ENCODE measurements at places on chromosomes 12 and 14.

- DNase-seq = no peak
These were observed 384 bp upstream of the SMUG1 start for GRCh38 chr12:54189198-54189539.

DNA sequence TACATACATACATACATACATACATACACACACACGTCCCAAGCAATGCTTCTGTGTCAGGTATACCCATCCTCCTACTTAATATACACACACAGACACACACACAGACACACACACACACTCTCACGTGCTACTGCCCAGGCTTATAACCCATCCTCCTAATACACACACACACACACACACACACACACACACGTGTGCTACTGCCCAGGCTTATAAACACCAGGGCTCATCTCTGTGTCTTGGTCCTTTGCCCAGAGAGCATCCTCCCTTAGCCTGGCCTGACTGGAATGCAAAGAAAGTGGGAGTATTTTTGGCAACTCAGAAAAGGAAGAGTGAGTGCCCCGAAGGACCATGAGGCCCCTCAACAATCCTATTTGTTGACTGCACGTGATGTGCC is 129.0 kb downstream of the RBM19 start:
- no peak for DNase-seq

DNA sequence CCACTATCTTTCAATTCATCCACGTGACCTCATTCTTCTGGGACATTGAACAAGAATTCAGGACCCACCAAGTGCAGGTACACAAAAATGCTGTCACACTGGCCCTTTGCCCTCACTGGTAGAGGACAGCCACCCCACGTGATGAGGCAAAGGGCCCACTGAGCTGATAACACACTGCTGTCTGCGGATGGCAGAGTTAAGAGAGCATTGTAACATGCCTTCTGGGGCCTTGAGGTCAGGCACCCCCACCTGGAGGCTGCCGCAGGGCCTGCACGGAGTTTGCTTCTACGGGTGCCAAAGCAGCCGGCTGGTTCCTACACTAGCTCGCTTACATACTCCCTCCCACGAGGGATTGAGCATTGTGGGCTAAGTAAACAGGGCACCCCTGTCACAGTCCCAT is 101.0 kb downstream of the LRIG3 start:
- DNase-seq = no peak

DNA sequence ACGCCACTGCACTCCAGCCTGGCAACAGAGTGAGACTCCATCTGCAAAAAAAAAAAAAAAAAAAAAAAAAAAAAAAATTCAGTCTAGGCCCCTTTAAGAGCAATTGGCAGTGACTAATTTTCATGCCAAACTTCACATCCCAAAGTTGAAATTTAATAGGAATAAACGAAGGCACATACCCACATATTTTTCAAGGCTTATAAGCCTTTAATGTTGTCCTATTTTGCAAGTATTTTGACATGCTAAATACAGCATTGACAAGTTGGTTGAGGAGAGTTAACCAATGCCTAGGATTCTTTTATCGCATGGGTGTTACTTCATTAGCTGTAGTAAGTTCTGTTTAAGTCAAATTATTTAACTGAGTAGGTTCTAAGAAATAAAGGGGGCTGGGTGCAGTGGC is 23.5 kb upstream of the HIP1R start:
- no peak for DNase-seq

GRCh38 chr14:24263848-24264247 is 871 bp upstream of the TGM1 start:
- DNase-seq = no peak

DNA sequence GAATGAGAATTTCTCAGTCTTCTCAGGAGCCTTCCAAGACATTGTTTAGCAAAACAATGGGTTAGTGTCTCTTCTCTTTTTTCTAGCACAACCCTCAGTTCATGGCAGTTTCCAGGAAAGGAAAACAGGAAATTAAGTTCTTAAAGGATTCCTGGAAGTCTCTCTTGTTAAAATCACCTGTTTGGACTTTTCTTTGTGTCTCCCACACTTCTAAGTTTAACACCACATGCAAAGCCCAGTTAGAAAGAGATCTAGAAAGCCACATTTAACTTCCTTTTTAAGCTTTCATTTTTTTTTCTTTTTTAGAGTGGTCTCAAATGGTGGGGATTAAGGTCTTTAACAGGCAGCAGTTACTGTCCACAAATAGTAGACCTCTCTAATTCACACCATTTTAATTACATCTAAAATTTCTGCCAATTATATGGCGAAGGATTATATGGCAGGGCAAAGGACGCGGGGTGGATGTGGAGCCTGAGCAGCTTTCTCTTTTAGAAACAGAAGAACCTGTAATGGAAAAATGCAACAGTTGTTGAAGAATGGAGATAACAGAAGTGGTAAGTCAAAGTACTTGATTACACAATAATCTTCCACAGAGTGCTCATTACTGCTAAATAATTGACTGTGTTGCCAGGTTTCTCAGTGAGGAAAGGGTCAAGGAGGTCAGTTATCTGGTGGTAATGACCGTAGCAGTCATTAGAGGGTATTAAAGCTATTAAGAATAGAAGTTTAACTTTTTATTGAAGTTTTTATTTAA is 298.6 kb downstream of the AKAP6 start:
- DNase-seq = no peak

DNA sequence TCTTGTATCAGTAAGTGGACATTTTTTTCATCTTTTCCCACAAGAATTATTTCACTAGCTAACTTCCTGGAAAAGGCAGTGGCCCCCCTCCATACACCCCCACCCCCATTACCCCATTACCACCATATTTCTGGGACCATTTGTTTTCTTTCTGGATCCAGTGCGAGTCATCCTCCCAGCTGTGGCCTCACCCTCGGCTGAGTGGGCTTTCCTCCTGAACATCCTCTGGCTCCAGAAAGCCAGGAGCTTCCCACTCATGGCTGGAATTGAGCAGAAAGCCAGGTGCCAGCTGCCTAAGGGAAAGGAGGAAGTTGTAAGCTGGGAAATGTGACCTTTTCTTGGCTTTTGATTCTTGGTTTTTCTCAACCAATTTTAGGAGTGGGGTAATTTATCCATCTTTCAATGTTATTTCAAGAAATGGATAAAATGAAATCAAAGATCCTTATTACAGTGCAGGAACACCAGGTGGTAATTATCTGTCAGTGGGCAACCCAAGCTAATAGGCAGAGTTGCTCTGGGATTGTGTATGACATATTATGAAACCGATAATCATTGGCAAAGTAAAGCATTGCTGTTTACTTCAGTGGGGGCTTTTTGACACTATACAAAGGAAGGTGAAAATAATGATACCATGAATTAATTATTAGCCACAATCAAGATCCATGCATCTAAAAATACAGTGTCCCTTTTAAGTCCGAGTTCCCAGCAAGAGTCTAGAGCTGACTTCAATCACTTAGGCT is 124.6 kb downstream of the KICS2 start:
- DNase-seq = no peak

- no peak for DNase-seq
These were observed 106.2 kb upstream of the LGR5 start for GRCh38 chr12:71333418-71333817.

DNA sequence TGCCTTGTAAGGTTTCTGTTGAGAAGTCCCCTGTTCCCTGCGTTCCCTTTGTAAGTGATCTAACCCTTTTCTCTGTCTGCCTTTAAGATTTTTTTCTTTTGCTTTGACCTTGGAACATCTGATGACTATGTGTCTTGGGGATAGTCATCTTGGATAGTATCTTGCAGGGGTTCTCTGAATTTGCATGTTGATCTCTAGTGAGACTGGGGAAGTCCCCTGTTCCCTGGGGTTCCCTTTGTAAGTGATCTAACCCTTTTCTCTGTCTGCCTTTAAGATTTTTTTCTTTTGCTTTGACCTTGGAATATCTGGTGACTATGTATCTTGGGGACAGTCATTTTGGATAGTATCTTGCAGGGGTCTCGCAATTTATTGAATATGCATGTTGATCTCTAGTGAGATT is 38.2 kb upstream of the TMX1 start:
- DNase-seq = no peak

DNA sequence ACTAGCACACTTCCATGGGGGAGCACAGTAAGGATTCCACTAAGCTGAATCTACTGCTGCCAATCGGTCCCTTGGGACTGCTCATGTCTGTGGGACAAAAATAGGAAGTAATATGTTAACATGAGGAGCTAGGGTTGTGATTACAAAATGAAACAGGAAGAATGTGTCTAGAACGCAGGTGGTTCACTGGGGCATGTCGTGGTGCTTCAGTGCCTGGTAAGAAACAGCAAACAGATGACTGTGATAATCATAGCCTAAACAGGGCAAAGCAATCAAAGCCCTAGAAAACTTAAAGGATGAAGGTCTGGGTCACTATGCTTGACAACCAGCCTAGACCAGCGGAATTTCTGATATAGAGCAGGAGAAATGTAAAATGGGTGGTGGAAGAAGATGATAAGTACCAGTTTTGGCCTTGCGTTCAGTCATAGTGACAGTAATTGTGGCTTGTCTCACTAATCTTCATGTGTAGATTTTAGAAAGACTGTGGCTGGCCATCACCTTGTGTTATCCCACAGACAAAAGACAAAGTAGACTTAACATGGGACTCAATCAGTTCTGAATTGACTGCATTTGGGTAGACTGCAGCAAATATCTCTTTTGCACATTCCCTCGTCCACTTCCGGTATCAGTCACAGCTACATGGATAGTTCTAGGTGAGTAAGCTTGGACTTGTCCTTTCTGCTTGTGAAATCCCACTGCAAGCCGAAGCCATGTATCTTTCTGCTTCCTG is 51.4 kb downstream of the WASHC3 start:
- DNase-seq = no peak

GRCh38 chr14:89750908-89751392 is 203.6 kb downstream of the EFCAB11 start:
- no peak for DNase-seq

- no peak for DNase-seq
These were observed 189.3 kb upstream of the G2E3 start for GRCh38 chr14:30369502-30370180.

DNA sequence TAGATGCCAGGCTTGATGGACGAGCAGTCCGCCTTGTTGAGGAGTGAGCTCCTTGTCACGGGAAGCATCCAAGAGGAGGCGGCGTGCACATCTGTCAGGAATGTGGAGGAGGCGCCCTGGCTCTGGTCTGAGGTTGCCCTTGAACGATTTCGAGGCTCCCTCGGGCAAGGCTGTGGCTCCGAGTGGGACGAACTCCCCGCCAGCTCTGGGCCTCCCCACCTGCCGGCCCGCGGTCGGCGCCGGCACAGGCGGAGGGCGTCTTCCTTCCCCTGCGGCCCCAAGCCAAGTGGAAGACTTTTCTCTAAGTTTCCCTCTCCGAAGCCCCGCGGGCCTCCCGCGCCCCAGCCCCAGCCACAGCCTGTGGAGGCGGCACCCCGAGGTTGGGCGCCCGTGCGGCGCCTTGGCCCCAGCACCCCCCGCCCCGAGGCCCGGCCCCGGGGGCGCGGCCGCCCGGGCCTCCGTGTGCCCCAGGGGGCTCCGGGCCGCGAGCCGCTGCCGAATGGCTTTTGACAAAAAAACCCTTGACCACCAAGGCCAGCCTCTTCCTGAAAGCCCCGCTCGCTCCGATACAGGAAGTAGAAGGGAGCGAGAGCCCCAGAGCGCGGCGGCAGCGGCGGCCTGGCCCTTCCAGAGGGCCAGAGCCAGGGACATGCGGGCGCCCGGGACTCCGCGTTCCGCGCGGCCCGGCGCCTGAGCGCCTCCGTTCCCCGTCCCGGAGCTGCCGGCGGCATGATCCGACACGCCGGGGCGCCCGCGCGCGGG is at the start of gene RIN3:
TSS of gene RIN3 (plus strand) at position 578 of the 762 bp plus-strand sequence. CDS start at position 730, 152 bp downstream.
- DNase-seq = no peak

- no peak for DNase-seq
These were observed 25.5 kb upstream of the DTX1 start for GRCh38 chr12:113030875-113031525.

DNA sequence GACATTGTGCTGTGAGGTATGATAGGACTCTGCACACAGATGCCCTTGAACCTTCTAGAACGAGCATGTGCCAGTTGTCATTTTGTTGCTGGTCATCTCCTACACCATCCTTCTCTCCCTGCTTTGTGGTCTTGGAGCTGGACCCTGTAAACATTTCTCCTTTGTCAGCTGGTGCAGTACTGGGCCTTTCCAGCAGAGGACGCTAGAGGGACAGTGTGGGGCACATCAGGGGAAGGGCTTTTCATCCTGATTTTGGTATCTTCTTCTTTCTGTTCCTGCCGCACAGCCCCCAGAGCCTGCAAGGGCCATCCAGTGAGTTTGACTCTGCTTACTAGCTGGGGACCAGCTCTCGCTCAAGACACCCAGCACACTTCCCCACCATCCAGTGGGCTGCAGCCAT is 484.6 kb downstream of the AACS start:
- DNase-seq = no peak

DNA sequence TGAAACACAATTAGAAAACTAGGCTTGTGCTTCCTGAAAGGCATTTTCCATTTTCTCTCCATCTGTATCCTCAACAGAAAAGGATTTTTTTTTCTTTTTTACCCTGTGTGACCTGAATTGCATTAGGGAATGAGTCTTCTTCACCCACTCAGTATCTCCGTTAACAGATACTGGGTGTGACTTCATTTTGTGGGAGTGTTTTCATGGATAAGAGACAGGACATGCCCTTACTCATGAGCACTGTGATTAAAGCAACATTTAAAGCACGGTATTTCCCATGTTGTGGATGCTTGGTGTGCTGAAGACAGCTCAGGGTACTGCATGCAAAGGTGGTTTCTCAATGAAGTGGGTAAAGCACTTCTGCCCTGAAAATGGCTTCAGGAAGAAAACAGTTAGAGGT is 1397.3 kb upstream of the TMEM132C start:
- no peak for DNase-seq

DNA sequence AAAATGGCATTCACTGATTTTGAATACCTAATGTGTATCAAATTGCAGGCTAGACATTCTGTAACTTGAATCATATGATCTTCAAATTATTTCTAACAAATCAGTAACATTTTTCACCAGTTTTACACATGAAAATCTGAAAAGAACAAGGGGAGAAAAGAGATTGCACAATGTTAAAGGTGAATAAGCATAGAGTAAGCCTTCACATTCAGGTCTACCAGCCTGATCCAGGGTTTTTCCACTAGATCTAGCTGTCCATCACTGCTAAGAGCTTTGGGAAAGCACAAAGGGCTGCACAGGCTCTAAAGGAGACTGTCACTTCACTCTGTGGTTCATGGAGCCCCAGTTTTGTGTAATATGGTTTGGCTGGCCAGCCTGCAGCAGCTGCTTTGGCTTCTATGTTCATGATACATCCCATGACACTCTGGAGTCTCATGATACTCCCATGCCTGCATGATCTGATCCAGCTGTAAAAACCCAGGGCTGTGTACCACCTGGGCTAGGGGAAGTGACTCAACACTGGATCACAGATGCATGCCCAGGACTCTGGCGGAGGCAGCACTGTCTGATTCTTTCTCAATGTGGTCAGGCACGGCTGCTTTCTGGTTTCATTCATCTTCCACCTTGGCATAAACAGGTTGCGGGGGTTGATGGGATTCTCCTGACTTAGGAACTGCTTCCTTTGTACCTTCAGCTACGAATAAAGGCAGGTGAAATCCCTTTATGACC is 859.7 kb downstream of the GALC start:
- DNase-seq = peak; percentile 97

DNA sequence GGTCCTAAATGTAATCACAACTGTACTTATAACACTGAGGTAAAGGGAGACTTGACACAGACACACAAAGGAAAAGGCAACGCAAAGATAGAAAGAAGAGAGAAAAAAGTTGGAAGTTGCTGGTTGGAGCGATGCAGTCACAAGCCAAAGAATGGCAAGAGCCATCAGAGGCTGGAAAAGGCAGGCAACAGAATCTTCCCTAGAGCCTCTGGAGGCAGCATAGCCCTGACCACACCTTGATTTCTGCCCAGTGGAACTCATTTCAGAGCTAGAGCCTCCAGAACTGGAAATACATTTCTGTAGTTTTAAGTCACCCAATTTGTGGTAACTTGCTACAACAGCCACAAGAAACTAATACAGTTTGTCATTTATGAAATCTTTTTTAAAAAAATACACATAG is 89.2 kb downstream of the PUS7L start:
- no peak for DNase-seq
